ENCODE measurements at places on chromosomes 5 and 9.

DNA sequence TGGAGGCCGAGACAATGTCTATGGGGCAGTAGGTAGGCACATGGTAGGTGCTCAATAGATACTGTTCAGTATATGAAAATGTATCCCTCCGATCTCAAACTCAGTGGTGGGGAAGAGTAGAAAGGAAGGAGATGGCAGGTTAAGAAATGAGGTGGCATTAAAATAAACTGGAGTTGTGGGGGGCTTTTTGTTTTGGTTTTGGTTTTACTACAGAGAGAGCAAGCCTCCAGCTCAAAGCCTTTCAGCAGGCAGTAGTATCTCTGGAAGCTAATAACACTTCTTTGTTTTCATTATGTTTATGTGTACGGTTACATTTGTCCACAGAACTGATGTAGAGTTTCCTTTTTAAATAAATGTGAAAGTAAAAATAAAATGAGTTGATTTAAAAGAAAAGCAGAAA, 8.6 kb downstream of the MFAP3 start:
- no peak for DNase-seq

- no peak for DNase-seq
Measured at GRCh38 chr5:58133216-58133615, 326.7 kb downstream of the PLK2 start.

- no peak for DNase-seq
Measured at GRCh38 chr5:122985006-122985700, 51.4 kb downstream of the PPIC start.

- no peak for DNase-seq
Measured at GRCh38 chr5:139651043-139651834, 3.1 kb downstream of the CXXC5 start.

- no peak for DNase-seq
Measured at GRCh38 chr9:114680259-114681001, 1.6 kb downstream of the TEX48 start.

GRCh38 chr5:157020002-157020401, 38.9 kb downstream of the HAVCR1 start:
- DNase-seq = no peak

GRCh38 chr5:150540615-150541396, 32.9 kb downstream of the NDST1 start:
- no peak for DNase-seq

DNA sequence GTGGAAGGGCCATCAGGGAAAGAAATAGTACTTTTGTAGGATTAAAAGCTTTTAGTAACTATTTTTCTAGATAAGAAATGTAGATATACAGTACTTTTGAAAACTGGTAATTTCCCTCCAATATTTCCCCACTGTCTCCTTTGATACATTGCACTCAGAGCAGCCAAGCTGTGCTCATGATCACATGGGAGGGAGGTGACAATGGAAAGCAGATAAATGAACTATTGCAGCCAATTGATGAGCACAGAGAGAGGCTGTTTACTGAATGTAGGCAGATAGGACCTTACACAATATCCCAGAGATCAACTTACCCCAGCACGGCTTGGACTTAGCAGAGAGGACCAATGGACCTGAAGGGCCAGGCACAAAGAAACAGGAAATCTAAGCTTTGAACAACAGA, 178.0 kb upstream of the NREP start:
- DNase-seq = no peak

- no peak for DNase-seq
Measured at GRCh38 chr5:135026645-135027265, 7.3 kb downstream of the PITX1 start.

- DNase-seq = no peak
Measured at GRCh38 chr9:92561374-92562330, 25.9 kb upstream of the ECM2 start.

DNA sequence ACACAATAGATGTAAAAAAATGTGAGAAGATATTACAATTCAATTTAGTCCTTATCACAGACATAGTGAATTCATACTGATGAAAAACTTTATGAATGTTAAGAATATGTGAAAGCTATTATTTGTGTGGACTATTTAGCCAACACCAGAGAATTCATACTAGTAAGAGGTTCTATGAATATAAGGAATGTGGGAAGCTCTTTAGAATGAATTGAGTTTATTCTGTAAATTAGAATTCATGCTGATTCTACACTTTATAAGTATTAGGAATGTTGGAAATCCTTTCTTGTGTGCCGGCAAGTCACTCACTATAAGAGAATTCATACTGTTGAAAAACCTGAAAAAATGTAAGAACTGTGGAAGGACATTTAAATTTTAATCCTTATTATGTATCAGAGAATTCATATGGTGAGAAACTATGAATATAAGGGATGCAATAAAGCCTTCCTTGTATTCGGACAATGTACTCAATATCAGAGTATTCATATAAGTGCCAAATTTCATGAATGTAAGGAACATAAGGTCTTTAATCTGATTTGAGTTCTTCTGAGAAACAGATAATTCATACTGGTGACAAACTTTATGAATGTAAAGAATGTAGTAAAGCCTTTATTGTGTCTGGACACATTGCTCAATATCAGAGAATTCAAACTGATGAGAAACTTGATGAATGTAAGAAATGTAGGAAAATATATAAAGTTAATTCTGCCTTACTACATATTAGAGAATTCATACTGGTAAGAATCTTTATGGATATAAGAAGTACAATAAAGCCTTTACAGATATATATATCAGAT, 21.6 kb upstream of the PCDHA1 start:
- DNase-seq = no peak

DNA sequence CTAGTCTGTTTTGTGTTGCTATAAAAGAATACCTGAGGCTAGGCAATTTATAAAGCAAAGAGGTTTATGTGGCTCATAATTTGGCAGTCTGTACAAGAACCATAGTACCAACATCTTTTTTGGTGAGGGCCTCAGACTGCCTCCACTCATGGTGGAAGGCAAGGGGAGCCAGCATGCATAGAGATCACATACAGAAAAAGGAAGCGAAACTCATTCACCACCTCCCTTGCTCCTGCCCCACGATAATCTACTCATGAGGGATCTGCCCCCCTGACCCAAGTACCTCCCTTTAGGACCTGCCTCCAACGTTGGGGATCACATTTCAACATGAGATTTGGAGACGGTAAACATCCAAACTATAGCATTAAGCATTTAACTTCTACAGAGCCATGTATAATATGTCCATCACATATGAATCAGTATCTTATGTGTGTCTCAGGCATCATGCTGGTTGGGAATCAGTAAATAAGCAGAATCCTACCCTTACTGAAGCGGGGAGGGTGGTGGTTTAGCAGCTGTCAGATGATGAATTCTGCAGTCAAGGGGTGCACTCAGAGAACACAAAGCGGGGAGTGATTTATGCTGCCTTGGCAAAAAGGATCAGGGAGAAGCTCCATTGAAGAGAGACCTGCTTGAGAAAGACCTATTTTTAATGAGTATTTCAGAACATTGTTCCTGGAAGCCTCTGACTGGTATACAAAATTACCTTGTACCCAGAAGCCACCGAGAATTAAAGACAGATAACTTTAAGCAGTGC, 34.8 kb downstream of the HMGXB3 start:
- no peak for DNase-seq

GRCh38 chr9:79409182-79409823, 162.5 kb upstream of the TLE4 start:
- no peak for DNase-seq

DNA sequence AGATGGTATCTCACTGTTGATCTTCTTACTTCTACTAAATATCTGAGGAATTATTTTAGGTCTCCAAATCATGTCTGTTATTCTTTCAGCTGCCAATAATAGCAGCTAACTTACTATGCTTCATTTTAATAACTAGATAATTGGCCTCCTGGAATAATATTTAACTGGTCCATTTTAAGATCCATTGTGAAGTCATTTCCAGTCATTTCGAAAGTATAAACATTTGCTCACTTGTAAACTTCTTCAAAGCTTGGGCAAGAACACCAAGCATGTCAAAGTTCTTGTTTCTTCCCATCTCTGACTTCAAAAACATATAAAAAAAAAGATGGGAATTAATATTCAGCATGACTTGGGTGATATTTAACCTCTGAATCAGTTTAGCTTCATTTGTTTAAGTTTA, 61.4 kb upstream of the MRPS30 start:
- no peak for DNase-seq

DNA sequence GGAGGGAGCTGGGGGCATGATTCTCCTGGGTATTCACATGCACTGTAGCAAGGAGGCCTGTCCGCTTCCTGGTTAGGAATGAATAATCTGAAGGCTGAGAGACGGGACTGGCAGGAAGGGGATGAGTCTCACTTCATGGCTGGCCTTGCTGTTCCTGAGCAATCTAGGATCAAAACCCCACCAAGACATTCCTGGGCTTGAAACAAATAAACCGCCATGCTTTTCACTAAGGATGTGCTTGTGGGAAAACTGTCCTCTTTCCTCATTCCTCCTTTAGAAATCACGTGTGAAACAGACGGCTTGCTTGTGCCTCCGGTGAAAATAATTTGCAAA, 132.8 kb downstream of the MACROH2A1 start:
- DNase-seq = no peak

DNA sequence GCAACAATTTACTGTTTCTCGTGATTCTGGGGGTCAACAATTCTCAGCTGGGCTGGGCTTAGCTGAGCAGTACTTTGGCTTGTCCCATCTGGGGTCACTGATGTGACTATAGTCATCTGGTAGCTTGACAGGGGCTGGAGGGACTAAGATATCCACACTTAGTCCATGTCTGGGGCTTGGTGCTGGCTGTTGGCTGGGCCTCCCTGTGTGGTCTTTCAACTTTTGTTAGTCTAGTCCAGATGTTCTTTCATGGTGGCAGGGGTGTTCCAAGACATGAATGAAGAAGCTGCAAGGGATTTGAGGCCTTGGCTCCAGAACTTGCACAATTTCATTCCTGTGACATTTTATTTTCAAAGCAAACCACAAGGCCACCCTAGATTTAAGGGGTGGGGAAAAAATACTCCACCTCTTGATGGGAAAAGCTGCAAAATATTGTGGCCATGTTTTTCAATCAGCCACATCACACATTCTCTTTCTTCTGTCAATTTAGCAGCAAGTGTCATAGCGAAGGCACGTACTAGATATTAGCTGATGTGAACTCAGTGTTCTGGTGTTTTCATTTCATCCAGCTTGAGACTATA, 59.2 kb downstream of the TSSK1B start:
- DNase-seq = no peak

DNA sequence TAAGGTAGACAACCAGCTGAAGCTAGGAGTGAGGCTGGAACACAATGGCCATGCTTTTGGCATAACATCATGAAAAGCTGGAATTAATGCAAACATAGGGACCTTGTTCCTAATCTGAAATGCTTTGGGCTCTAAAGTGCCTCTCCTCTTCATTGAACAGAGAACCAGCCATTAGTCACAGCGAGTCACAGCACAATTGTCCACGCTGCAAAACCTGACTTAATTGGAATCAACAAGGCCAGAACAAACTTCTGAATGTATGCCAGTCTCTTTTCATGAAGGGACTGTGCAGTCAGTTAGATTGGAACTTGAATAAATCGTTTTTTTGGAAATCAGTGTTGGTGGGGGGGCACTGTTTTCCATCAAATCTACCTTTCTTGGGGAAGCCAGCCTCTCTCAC, 96.5 kb downstream of the JAKMIP2 start:
- no peak for DNase-seq

DNA sequence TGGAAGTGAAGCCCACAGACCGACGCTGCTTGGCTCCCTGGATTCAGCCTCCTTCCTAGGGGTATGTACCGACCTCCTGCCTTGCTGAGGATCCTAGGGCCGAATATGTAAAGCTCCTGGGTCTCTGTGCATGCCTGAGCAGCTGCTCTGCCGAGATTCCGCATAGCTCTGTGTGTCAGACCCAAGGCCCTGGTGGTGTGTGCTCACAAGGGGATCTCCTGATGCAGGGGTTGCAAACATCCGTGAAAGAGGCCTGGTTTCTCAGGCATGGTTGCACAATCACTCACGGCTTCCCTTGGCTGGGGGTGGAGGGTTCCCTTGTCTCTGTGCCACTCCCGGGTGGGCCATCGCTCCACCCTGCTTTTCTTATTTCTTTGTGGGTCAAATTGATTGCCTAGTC, 19.9 kb upstream of the SVEP1 start:
- no peak for DNase-seq

GRCh38 chr9:19232823-19233194, 2.3 kb downstream of the DENND4C start:
- no peak for DNase-seq

GRCh38 chr5:83662558-83662957, 58.1 kb downstream of the HAPLN1 start:
- no peak for DNase-seq

DNA sequence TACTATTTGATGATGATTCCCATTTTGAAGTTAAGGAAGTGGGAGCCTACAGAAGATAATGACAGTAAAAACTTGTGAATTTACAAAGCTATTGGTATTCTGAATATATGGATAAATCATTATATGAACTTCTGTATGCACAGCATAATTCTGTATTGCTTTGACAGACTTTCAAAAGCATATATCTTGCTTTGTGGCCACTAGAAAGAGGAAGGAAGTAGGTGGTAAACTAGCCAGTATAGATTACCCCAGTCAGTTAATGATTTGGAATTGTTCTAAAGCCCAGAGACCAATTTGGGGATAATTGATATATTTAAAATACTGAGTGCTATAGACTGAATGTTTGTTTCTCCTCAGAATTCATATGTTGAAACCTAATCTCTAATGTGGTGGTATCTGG, 53.0 kb downstream of the NR2F1 start:
- DNase-seq = no peak

DNA sequence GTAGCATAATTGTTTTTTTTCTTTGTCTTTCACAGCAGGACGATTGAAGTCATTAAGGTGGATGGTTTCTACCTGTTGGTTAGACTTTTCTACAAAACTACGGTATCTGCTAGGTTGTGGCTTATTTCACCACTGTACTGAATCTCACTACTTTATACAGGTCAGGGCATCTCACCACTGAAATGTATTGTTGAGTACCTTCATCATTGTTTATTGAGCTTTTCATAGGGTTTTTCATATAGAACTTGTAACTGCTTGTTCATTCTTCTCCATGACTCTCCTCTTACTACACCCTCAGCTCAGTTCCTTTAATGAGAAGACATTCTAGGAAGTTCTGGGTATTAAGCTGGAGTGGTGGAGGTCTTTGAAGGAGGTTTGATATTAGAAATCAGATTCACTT, 75.1 kb downstream of the PAM start:
- DNase-seq = no peak

GRCh38 chr9:81858657-81859430, 69.4 kb upstream of the SPATA31D4 start:
- DNase-seq = no peak

GRCh38 chr5:59126016-59126707, 543.3 kb downstream of the RAB3C start:
- no peak for DNase-seq

- DNase-seq = no peak
Measured at GRCh38 chr5:72459089-72459661, 48.0 kb downstream of the ZNF366 start.

DNA sequence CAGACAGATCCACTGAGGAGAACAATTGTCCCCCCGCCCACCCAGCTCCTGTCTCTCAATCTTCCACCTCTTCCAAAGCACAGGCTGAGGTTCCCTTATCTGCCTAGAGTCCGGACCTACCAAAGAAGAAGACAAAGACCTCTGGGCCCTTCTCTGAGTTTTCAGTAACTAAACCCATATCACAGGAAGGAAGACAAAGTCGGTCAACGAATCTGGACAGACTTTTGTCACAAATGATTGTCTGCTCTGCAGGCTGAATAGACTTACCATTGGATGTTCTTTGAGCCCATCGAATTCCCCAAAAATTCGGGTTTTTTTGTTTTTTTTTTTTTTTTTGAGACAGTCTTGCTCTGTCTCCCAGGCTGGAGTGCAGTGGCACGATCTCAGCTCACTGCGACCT, 58.0 kb downstream of the C9orf50 start:
- DNase-seq = no peak

GRCh38 chr9:35711501-35712428, 20.2 kb downstream of the TLN1 start:
- no peak for DNase-seq
